ENCODE measurements at places on chromosomes 6 and 20. TPM values are rescaled to one million over a fixed set of nuclear protein-coding genes. Genes with fewer than 3 reads are reported as not detected.

LGSN gene
- total RNA-seq: 0.11 TPM

CD109 gene
- 64.8 TPM for total RNA-seq

GRCh38 chr6:131226459-131227157 is 91.3 kb downstream of the AKAP7 start:
- peak; percentile 27 for DNase-seq

DNA sequence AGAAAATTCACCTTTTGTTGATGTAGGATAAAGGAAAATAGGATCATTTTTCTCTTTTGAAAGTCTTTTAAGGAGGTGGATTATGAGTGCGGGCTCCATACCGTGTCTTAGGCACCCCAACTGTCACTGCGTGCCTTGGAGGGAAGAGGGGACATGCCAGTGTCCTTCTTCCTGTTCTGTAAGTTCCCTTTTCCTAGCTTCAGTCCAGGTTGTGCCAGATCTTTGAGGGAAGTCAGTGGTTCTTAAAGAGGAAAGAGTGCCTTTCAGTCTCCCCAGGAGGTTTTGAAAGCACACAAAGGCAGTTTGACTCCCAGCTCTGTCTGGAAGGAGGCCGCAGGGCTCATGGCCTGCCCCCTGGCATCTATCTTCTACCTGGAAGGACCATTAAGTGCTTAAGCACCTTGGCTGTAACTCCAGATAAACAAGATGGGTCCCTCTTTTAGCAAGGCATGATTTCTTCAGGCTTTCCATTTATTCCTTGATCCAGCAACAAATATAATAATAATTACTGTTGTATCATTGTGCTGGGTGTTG is 13.0 kb downstream of the EFCAB8 start:
- DNase-seq: no peak

DNA sequence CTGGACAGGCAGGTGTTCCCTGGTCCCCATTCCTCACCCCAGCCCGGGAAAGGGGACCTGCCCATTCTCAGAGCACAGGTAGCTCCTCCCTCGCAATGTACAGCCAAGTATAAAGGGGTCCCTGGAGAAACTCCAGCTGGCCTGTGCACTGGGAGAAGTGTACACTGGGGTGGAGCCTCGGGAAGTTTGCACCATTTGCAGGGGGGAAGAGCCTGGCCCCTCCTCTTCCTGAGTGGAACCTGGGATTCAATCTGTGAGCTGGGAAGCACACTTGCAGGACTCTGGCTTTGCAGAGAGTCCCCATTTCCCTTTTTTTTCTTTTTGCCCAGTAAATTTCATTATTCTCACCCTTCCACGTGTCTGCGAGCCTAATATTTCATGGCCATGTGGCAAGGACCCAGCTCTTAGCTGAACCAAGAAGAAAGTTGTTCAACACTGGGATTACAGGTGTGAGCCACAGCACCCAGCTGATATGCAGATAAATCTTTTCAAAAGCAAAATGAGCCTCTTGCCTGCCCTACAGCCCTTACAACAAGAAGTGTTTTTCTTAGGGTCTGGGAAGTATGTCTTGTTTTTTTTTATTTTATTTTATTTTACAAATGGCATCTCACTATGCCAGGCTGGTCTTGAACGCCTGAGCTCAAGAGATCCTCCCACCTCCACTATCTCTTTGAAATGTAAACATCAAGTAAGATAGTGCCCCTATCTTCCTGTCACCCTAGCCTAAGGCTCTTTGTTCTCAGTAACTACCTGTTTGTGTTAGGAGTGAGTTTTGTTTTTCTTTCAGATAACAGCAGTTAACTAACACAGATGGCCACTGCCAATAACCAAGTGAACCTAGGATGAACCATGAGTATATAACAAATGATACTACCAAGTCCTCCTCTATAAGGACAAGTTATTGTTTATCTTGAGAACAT is 9.3 kb upstream of the RNGTT start:
- DNase-seq: no peak

TFAP2A gene
- 0.29 TPM for total RNA-seq

- DNase-seq: peak; percentile 61
These were observed 170.1 kb upstream of the LAMP5 start for GRCh38 chr20:9344083-9344920.

Data from LHCN-M2 (cell line).